Spleen (tissue), 13 donors: ENCODE measurements at places on chromosomes 16 and 17.

DNA sequence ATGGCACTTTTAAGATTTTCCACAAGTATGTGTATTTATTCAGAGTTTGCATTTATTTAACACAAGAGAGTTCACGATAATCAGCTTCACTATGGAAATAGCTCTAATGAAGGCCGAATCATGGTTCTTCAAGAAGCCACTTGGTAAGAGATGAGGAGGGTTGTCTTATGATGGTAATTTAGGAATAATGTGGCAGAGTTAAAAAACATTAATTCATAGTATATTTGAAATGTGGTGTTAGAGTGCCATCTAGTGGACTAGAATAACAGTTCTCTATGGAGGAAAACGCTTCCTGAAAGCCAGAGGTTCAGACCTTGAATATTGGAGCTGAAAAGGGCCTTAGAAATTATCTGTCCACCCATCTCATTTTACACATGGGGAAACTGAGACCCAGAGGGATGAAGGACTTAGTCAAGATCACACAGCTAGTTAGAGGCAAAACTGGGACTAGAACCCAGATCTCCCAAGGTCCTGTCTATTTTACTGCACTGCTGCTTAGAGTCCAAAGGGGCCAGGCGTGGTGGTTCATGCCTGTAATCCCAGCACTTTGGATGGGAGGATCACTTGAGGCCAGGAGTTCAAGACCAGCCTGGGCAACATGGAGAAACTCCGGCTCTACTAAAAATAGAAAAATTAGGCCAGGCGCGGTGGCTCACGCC, 33.8 kb upstream of the KPNB1 start:
- peak overlapping the region; percentile 26 for H3K27ac ChIP-seq
- no peaks in the 10 kb centered on the region for H3K27me3 ChIP-seq
- DNase-seq, result no peak

- H3K27ac ChIP-seq, result no peak overlapping the region
- H3K27me3 ChIP-seq, result no peaks in the 10 kb centered on the region
- H3K4me3 ChIP-seq, result no peak overlapping the region
- no peaks in the 10 kb centered on the region for H3K36me3 ChIP-seq
- DNase-seq, result no peak
- H3K4me1 ChIP-seq, result no peaks in the 10 kb centered on the region
Observed at GRCh38 chr16:75143941-75144340, 4.4 kb upstream of the ZFP1 start.

- H3K4me1 ChIP-seq, result peaks cover 14% of the 10 kb centered on the region
- peak; percentile 86 for DNase-seq
Observed at GRCh38 chr16:23516366-23517137, 6.3 kb upstream of the GGA2 start.

- DNase-seq, result no peak
- no peaks in the 10 kb centered on the region for H3K36me3 ChIP-seq
- peaks cover 63% of the 10 kb centered on the region for H3K27me3 ChIP-seq
- no peak overlapping the region for H3K4me3 ChIP-seq
- H3K27ac ChIP-seq, result no peak overlapping the region
- H3K4me1 ChIP-seq, result no peaks in the 10 kb centered on the region
Observed at GRCh38 chr17:66830451-66830850, 4.5 kb upstream of the CACNG5 start.

DNA sequence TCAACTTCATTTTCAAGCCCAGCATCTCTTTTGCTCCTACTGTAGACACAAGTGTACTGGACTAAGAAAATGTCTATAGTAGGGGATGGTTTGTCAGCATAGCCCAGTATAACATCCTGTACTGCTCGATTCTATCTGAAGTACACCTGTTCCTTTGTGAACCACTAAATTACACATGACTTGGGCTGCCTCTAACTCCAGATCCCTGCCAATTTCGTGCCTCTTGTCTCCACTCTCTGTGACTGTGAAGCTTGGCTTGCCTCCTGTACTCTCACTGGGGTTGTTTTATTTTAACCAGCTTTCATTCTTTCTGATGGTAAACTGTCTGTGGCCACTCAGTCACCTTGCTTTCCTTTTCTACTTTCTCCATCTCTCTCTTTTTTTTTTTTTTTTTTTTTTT, 24.5 kb downstream of the GFOD2 start:
- no peak overlapping the region for H3K4me3 ChIP-seq
- no peaks in the 10 kb centered on the region for H3K27me3 ChIP-seq
- H3K27ac ChIP-seq, result no peak overlapping the region
- H3K36me3 ChIP-seq, result peaks cover 26% of the 10 kb centered on the region
- H3K4me1 ChIP-seq, result peaks cover 18% of the 10 kb centered on the region

DNA sequence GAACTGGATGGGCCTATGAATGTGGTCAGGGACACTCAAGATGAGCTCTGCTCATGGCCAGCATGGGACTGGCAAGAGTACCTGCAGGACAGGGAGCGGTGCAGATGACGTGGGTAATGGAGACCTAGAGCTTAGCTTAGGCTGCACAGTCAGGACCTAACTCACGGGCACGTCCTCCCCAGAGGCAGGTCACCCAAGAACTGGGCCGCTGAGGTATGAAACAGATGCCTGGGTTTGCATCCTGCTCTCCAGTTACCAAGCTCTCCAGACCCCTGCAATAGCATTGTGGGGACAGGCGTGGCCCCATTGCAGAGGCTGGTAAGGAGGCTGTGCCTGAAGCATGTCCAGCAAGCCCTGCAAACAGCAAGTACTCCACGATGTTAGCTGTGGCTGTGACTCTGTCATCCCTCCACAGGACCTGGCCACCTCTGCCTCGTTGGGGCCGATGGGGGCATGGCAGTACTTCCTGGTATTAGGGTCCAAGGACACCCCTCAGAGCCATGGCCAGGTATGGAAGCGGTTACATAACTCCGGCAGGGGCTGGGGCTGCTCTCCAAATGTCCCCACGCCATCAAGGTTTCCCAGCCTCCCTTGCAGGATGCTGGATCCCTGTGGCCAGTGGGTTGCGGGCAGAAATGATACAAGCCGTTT, 37.5 kb upstream of the RBFOX3 start:
- no peak for DNase-seq
- no peak overlapping the region for H3K4me3 ChIP-seq
- H3K4me1 ChIP-seq, result no peaks in the 10 kb centered on the region
- H3K27ac ChIP-seq, result no peak overlapping the region
- no peaks in the 10 kb centered on the region for H3K36me3 ChIP-seq

GRCh38 chr16:81816351-81816750, 37.3 kb downstream of the PLCG2 start:
- H3K36me3 ChIP-seq, result no peaks in the 10 kb centered on the region
- no peaks in the 10 kb centered on the region for H3K27me3 ChIP-seq
- peaks cover 82% of the 10 kb centered on the region for H3K4me1 ChIP-seq
- H3K27ac ChIP-seq, result peak overlapping the region; percentile 92
- no peak for DNase-seq

GRCh38 chr17:51354936-51355335, 94.6 kb downstream of the UTP18 start:
- no peak overlapping the region for H3K27ac ChIP-seq
- DNase-seq, result no peak
- no peaks in the 10 kb centered on the region for H3K27me3 ChIP-seq
- H3K4me3 ChIP-seq, result no peak overlapping the region
- H3K36me3 ChIP-seq, result no peaks in the 10 kb centered on the region
- H3K4me1 ChIP-seq, result no peaks in the 10 kb centered on the region

- no peaks in the 10 kb centered on the region for H3K4me1 ChIP-seq
- H3K27ac ChIP-seq, result no peak overlapping the region
- no peaks in the 10 kb centered on the region for H3K27me3 ChIP-seq
- no peaks in the 10 kb centered on the region for H3K36me3 ChIP-seq
- no peak overlapping the region for H3K4me3 ChIP-seq
Observed at GRCh38 chr16:61413021-61413420, 623.2 kb downstream of the CDH8 start.

DNA sequence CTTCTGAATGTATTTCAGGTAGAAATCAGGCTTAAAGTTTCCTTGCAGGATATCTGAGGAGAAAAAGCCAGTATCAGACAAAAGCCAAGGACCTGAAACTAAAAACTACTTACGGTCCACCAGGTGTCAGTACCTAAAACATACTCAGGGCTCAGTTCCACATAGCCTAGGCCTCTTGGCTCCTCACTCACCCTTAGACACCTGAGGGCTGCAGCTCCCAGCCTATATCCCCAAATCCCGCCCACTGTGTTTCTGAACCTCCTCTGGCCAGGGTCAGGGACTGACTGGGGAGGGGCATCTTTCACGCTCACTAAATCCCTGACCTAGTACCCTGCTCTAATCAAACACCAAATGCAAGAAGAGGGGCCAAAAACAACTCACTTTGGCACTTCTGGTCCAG, 8.8 kb upstream of the ROGDI start:
- no peak overlapping the region for H3K4me3 ChIP-seq
- no peaks in the 10 kb centered on the region for H3K27me3 ChIP-seq
- no peaks in the 10 kb centered on the region for H3K4me1 ChIP-seq
- H3K27ac ChIP-seq, result no peak overlapping the region

- peaks cover 20% of the 10 kb centered on the region for H3K4me1 ChIP-seq
- DNase-seq, result no peak
- no peak overlapping the region for H3K4me3 ChIP-seq
- H3K27ac ChIP-seq, result no peak overlapping the region
- H3K36me3 ChIP-seq, result no peaks in the 10 kb centered on the region
Observed at GRCh38 chr17:10211666-10212065, 13.3 kb upstream of the GAS7 start.

- H3K36me3 ChIP-seq, result no peaks in the 10 kb centered on the region
- DNase-seq, result no peak
- peak overlapping the region; percentile 49 for H3K4me3 ChIP-seq
- no peaks in the 10 kb centered on the region for H3K27me3 ChIP-seq
- H3K4me1 ChIP-seq, result peaks cover 13% of the 10 kb centered on the region
Observed at GRCh38 chr16:30844671-30845449, 49.0 kb downstream of the BCL7C start.

DNA sequence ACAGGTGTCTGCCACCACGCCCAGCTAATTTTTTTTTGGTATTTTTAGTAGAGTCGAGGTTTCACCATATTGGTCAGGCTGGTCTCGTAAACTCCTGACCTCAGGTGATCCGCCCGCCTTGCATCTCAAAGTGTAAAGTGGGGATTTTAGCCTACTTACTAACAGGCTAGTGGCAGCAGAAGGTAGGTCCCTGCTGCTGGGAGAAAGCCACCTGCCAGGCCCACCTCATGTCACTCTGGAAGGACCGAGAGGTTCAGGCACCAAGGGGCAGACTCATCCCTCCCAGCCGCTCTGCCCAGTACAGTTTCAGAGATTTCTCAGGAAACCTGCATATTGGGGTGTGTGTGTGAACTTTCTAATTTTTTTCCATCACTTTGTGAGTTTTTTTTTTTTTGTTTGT, 2.1 kb upstream of the RCVRN start:
- no peak overlapping the region for H3K27ac ChIP-seq
- no peaks in the 10 kb centered on the region for H3K27me3 ChIP-seq
- no peaks in the 10 kb centered on the region for H3K4me1 ChIP-seq
- H3K4me3 ChIP-seq, result no peak overlapping the region

DNA sequence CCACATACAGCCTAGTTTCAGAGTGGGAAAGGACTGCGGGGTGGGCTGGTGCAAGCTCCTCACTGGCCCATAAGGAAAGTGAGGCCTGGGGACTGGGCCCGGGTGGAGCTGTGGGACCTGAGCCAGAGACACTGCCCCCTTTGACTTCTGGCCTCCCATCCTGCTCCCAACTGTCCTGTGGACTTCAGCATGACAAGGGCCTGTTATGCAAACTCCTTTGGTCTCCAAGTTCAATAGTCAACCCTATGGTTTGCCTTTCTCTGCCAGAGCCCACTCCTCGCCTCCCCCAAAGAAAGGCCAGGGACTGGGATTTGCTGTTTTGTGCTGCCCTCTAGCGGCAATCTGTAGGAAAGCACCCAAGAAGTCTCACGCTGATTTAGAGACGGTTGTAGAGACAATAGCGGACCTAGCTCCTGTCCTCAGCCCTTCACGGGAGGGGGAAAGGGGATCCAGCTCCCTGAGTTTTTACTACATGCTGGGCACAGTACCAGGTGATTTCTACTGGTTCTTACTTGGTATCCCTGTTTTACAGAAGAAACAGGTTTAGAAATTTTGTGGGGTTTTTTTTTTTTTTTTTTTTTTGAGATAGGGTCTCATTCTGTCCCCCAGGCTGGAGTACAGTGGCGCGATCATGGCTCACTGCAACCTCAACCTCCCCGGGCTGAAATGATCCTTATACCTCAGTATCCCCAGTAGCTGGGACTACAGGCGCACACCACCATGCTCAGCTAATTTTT, 1.2 kb upstream of the TLCD3B start:
- H3K4me1 ChIP-seq, result peaks cover 13% of the 10 kb centered on the region
- no peak overlapping the region for H3K27ac ChIP-seq
- no peak overlapping the region for H3K4me3 ChIP-seq
- H3K36me3 ChIP-seq, result no peaks in the 10 kb centered on the region
- DNase-seq, result no peak

- DNase-seq, result no peak
- H3K27me3 ChIP-seq, result no peaks in the 10 kb centered on the region
- no peak overlapping the region for H3K4me3 ChIP-seq
- no peak overlapping the region for H3K27ac ChIP-seq
- no peaks in the 10 kb centered on the region for H3K36me3 ChIP-seq
Observed at GRCh38 chr16:74216319-74216718, 80.3 kb upstream of the PSMD7 start.

DNA sequence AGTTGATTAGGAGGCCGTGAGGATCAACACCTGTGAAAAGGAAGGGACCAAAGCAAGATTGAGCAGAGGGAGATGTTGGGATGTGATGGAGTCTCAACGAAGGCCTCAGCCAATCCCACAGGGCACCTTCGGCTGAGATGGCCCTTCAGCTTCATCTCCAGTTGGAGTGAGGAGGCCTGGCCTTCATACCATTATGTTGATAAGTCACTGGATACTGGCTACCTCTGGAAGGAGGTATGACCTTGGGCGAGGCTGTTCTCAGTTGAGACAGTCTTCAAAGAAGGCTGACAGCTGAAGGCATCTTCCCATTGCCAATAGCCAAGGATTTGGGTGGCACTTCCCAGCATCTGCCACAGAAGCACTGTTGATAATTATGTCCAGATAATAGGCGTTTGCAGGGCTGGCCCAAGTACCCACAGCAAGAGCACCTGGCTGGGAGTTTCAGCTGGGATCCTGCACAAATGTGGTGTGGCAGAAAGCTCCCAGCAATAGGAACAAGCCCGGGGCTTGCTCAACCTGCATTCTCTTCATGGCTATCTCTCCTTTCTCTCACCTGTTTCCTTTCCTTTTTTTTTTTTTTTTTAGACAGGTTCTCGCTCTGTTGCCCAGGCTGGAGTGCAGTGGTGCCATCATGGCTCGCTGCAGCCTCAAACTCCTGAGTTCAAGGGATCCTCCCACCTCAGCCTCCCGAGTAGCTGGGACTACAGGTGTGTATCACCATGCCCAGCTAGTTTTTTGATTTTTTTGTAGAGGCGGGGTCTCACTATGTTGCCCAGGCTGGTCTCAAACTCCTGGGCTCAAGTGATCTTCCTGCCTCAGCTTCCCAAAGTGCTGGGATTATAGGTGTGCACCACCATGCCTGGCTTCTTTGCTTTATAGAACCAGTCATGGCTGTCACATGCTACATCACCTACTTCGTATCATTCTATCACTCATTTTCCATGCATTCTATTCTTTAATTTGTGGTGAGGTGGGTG, 18.2 kb upstream of the MAP3K14 start:
- H3K27ac ChIP-seq, result no peak overlapping the region
- no peak overlapping the region for H3K4me3 ChIP-seq
- H3K4me1 ChIP-seq, result peaks cover 23% of the 10 kb centered on the region
- no peak for DNase-seq
